ENCODE measurements at places on chromosomes 1 and 21.

- DNase-seq: peak; percentile 21
These were observed 2.2 kb downstream of the TCEA3 start for GRCh38 chr1:23422241-23422877.

- DNase-seq: no peak
These were observed 252.7 kb downstream of the LRRC40 start for GRCh38 chr1:69952676-69953075.

GRCh38 chr1:42348498-42348897, 13.5 kb upstream of the FOXJ3 start:
- DNase-seq: no peak

DNA sequence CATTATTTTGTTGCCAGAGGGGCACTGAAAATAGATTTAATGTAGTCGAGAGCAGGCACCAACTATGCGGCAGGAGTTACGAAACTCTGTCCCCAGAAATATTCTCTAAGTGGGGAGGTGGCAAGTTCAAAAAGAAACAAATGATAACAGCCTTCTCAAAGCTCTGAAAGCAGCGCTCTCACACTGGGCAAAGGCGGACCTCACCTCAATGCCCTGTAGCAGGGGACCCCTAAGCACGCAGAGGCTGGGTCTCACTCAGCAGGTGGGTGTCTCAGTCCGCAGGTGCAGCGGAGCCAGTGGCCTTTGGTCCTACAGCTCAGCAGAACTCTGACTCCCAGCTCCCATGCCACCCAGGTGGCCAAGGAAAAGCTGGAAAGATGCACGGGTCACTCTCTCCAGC, 21.8 kb upstream of the TMPRSS2 start:
- DNase-seq: no peak

- DNase-seq: no peak
These were observed 14.1 kb upstream of the ZNF436 start for GRCh38 chr1:23383577-23384311.

DNA sequence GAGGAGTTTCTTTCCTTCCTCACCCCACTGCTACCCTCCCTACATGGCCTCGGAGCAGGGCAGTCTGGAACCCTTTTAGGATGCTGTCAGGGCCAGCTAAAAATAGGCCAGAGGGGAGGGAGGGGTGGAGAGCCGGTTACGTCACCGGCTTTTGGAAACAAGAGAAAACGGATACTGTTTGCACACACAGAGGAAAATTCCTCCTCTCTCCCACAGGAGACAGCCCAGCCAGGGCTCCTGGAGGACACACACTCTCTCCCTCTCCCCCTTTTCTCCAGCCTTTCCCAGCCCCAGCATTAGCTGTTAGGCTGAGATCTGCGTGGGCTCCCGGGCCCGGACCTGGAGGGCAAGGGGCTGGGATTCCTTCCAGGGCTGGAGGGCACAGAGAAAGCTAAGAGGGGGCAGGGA, 20.0 kb upstream of the ALDH4A1 start:
- no peak for DNase-seq

- no peak for DNase-seq
These were observed 190.5 kb downstream of the APP start for GRCh38 chr21:25979845-25980616.

DNA sequence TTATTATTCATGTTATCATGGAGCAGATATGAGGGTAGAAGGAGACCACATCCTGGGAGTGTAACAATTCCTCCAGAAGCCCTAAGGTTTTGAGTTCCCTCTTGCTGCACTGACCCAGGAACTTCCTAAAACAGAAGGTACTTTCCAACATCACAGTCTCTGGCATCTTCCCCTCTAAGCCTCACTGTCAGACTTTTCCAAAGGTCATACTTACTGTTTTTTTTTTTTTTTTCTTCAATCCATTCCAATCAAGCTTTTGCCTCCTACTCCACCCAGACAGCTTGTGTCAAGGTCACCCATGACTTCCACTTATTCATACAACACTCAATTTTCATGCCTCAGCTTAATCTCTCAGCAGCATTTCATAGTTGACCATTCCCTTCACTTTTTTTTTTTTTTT, 18.4 kb upstream of the UQCRHL start:
- DNase-seq: no peak

DNA sequence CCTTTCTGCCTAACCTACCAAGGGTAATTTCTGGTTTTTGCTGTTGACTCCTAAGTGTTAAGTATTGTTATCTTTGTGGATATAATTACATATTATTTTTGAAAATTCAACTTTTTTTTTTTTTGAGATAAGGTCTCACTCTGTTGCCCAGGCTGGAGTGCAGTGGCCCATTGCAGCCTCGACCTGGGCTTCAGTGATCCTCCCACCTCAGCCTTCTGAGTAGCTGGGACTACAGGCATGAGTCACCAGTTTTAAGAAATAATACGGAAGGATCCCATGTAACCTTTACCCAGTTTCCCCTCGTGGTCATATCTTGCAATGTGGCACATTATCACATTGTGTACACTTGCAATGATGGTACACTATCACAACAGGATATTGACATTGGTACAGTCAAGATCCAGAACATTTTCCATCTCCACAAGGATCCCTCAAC, 3.1 kb downstream of the CHD1L start:
- DNase-seq: no peak

DNA sequence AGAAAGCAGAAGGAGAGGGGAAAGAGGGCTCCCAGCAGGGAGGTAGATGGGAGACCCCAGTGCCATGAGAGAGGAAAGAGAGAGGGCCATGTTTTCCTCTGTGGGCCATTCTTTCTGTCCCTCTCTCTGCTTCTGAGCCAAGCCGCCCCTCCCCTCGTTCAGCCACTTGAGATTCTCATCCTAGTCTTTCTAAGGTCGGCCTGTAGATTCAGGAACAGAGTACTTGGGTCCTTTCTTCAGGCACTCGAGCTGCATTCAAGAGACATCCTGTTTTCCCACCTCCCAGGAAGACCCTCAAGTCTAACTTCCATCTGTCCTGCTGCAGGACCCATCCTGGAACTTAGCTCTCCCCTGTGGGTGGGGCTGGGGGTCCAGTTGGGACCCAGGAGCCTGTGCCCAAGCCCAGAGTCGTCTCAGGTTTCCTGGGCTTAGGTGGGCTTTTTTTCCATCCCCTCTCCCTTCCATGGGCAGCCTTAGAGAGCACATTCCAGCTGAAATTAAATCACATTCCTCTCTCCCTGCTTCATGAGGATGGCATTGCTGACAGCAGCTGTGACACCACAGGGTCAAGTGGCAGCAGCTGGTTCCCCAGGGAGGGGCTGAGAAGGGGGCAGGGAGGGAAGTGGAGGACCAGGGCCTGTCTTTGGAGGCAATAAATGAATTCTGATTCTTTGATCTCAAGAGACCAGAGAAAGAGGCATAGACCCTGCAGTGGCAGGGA, 13.0 kb downstream of the NES start:
- no peak for DNase-seq
